ENCODE measurements at places on chromosomes 4 and X.

GRCh38 chrX:76427560-76428242 is at the start of gene MAGEE1:
MAGEE1 (plus strand) TSS chrX:76427710; CDS start chrX:76427931, 221 bp downstream.
- peak; percentile 90 for DNase-seq

DNA sequence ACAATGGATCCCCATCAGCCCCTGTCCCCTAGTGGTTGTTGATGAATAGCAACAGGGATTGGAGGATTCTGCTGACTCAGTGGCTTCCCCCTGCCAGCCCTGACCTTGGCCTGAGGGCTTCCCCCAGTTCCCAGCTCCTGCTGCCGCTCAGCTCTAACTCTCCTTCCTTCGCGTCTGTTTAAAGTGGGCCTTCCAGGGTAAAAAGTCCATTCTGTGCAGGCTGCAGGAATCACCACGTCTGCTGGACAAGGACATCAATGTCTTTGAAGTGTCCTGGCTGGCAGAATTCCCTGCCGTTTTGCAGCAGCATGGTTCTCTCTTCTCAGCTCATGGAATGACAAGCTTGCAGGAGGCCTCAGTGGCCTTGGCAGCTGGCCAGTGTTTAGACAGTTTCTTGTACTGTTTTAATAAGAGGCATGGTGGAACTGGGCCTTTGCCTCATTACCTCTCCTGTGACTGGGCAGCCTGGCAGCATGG is 152.5 kb upstream of the STX18 start:
- DNase-seq: no peak

- peak; percentile 31 for DNase-seq
Observed at GRCh38 chrX:114581528-114582263, 2.2 kb upstream of the HTR2C start.

DNA sequence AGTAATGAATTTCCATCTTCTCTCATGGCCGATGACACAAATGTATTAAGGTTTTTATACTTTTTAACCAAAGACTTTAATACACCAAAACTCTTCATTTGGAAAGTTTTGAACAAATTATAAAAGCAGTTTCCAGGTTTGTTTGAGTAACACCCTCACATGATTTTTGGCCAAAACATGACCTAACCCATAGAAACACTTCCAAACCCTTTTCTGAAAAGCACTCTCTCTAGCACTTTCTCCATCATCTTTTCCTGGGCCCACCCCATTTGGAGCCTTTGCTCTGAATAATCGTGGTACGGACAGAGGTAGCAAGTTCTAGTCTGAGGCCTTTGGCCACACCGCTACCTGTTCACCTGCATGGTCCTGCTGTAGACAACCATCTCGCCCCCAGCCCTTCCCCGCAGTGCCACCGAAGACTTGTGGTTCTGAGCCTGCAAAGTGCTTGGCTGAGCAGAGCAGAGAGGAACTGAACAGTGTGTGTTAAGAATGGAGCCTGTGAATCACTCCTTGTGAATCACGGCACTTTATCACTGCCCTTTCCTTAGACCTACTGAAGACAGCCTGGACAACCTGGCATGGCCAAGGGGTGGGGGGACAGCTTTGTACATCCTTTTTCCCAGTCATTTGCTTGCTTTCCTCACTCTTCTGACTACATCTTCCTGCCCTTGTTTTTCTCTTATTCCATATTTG is 181.8 kb downstream of the PTTG2 start:
- DNase-seq: no peak

GRCh38 chr4:78876568-78877320 is 62.5 kb downstream of the PAQR3 start:
- no peak for DNase-seq

DNA sequence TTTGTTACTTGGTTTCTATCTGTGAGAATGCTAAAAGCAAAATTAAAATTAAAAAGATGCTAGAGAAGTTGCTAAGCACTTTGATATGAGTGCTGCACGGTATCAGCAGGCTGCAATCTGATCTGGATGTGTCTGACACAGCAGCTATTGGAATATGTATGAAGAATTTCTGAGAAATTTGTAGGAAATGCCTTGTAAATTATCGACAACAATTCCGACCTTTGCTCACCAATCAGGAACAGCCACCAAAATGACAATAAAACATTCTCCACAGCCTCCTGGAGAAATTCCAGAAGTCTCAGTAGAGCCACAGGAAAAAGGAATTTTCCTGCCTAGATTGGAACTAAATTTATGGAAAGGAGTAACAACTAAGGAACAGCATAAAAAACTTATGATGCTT is 82.5 kb downstream of the TIGD2 start:
- DNase-seq: no peak

DNA sequence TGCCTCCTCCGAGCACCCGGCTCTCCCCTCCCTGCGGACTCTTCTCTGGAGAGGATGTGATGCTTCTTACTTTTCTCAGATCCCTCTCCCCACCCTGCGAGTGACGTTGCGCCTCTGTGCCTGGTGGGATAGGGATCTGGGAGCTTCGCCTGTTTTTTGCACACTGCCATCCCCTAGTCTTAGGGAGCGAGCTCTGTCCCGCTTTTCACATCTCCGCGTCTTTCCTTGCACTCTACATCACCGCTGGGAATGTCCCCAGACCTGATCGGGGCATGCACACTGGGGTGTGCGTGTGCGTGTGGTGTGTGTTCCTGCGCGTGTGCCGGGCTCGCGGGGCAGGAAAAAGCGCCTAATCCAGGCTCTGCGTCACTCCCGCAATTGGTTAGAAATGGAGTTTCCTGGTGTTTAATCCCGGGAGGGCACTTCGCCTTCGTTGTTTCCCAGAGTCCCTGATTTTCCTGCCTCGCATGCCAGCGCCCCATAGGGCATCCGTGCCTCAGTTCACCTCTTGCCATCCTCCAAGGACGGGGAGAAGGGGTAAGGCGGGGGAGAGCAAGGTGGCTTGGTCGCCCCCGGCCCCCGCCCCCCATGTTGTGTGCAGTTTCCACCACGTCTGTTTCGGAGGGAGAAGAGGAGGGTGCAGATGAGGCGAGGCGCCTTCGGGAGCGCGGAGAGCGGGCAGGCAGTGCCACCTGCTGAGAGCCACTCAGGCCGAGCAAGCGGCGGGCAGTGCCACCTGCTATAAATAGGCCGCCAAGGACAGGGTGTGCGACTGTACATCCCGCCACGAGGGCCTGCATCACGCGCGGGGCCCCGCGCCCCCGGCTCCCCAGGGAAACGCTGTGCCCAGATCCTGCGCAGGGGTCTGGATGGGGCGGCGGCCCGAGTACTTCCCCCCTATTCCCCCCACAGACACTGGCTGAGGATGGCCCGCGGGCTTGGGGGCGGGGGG is 759 bp upstream of the TBC1D1 start:
- DNase-seq: peak; percentile 58

DNA sequence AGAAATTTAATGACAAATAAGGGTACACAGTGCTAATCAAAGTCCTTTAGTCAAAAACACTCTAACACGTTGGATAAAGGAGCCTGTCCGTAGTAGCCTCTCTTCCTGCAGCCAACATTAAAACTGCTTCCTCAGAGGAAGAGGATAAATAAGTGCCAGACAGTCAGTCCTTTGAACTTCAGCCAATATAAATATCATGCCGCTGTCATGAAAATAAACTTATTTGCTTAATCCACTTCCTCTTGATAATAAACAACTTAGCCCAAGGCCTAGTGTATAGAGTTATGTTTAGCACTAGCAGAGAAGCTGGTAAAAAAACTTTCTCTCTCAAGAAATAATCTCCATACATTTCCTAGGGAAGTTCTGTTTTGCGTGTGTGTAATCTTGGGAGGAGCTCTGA is 196.7 kb downstream of the HS3ST1 start:
- DNase-seq: no peak

GRCh38 chr4:147960971-147961370 is 229.1 kb downstream of the ARHGAP10 start:
- DNase-seq: no peak

GRCh38 chr4:141636082-141636770 is at the start of gene IL15:
IL15 (plus strand) TSS chr4:141636583; CDS start chr4:141719465, 82,882 bp downstream.
- DNase-seq: peak; percentile 50

- no peak for DNase-seq
Observed at GRCh38 chr4:120926358-120927025, 4.0 kb upstream of the PRDM5 start.

DNA sequence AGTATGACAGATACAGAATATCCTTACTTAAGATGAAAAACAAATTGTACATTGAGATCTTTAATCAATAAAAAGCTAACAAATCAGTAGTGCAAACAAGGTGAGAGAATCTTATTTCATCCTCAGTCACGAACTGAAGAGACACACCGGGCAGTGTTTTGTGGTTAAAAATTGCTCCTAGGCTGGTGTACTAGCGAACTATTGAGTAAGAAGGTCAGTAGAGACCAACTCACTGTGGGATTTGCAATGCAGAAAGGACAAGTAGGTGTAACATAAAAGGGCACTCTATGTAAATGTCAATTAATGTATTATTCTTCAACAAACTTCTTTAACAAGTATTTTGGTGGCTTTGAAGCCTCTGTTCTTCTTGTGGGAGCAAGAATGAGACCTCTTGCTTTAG is 260.2 kb upstream of the PPARGC1A start:
- DNase-seq: no peak

DNA sequence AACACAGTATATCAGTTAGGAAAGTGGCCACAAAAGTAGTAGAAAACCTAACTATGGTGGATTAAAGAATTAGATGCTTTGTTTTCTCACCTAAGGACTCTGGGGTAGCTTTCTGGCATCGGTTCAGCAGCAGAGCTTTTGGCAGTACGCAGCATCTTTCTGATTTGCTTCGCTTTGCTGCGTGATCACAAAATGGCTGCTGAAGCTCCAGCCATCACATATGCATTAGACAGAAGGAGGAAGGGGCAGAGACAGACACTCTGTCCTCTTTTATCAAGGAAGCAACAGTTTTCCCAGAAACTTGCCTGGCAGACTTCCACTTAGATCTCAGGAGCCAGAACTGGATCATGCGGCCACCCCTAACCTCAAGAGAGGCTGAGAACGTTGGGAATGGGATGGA is 15.1 kb downstream of the TREX2 start:
- DNase-seq: no peak

- no peak for DNase-seq
Observed at GRCh38 chrX:119410027-119410819, 11.1 kb downstream of the SLC25A43 start.

DNA sequence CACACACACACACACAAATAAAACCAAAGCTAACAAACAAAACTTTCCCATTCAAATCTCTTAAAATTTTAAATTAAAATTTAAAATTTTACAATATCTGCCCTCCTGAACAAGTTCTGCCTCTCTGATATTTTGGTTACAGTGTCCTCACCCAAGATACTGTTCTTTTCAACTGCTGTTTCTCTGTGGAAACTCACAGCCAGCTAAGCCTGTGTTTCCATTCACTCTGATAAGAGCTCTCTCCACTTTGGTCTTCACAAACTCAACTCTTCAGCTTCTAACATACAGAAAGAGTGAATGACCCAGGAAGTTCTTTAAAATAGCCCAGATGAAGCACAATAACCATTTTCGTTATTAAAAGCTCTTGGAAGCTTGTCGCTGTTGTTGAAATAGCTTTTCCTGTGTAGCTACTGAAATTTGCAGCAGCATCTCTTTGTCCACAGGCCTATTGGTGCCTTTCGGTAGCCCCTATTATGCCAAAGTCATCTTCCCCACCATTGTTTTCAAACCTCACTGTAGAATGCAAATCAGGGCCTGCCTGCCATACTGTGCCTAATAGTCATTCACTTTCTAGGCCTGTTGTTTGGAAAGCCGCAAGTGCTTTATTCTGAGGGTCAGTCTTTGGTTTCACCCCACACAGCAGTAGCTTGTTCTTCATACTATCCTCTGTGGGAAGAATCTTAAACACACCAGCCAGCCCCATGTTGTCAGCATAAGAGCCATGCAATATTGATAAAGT is 19.4 kb downstream of the INPP4B start:
- DNase-seq: no peak

- DNase-seq: no peak
Observed at GRCh38 chr4:102554992-102555391, 53.8 kb downstream of the NFKB1 start.

- no peak for DNase-seq
Observed at GRCh38 chr4:53586121-53586816, 5.0 kb downstream of the LNX1 start.

GRCh38 chrX:129825746-129826505 is 17.8 kb downstream of the ZDHHC9 start:
- no peak for DNase-seq

- DNase-seq: no peak
Observed at GRCh38 chr4:73698217-73698616, 42.2 kb upstream of the CXCL8 start.

GRCh38 chrX:148470324-148470723 is 30.1 kb upstream of the AFF2 start:
- DNase-seq: no peak

DNA sequence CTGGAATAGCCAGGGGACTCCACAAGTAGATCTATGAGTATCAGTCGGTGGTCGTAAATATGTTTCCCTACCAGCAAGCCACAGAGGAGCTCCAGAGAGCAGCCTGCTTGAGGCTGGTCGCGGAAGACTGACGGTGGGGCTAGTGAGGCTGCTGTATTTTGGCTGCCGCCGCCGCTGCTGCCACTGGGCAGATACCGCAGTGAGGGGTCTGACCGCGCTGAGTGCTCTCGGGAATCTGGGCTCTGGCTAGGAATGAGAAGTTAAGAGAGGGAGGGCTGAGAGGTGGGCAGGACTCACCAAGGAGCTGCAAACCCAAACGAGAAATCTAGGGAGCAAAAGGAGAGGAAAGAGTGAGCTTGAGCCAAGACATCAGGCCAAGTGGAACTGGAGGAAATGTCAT is at the start of gene EXOC1L:
Gene EXOC1L (plus strand): TSS at position 157 of the 400 bp plus-strand sequence. CDS start 237 bp downstream, at position 394.
- DNase-seq: peak; percentile 40

- DNase-seq: no peak
Observed at GRCh38 chr4:89447543-89447942, 139.9 kb upstream of the GPRIN3 start.

DNA sequence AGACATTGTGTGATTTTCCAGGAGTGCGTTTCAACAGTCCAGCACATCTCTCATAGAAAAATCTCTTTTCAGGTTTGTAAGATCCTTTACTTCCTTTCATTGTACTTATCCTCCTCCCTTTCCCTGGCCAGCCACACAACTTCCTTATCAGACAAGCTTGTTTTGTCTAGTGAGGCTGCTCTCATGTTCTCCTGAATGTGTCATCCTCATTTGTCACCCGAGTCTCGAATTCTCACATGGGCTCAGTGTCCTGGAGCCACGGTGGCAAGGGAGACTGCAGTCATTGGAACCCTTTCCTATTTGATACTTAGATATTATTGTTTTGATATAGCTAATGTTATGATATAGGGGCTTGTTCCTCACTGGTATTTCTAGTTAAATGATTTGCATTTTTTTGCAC is 16.9 kb downstream of the SYNPO2 start:
- no peak for DNase-seq

- DNase-seq: no peak
Observed at GRCh38 chr4:151034829-151035228, 19.7 kb upstream of the LRBA start.

- DNase-seq: no peak
Observed at GRCh38 chrX:140504371-140505324, at the start of gene SOX3. SOX3 (minus strand) TSS chrX:140505069; CDS start chrX:140505060, 9 bp downstream.

DNA sequence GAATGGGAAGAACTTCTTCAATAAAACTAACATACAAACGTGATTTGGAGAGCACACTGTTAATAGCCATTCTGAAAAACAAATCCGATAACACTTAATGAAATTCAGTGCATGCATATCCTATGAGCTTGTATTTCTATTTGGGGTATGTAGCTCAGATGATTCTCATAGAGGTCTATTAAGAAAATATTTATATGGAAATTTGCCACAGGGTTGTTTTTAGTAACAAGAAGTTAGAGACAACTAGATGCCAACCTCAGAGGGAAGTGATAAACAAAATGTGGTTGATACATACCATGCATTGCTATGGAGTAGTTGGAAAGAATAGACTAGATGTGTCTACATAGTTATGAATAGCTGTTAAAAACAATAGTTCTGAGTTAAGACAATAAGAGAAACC is 395.8 kb upstream of the MAGEB18 start:
- no peak for DNase-seq

- no peak for DNase-seq
Observed at GRCh38 chr4:13325744-13326143, 158.4 kb downstream of the RAB28 start.
